ENCODE measurements at places on chromosomes 5 and 9.
A peak's percentile ranks its signal among the peaks of the same experiment; 100 is the strongest.

- no peaks in the 10 kb centered on the region for H3K27me3 ChIP-seq
- H3K36me3 ChIP-seq = no peaks in the 10 kb centered on the region
- no peak overlapping the region for H3K27ac ChIP-seq
- DNase-seq = no peak
- no peaks in the 10 kb centered on the region for H3K4me1 ChIP-seq
Observed at GRCh38 chr9:91500509-91501014, 76.9 kb upstream of the NFIL3 start.

DNA sequence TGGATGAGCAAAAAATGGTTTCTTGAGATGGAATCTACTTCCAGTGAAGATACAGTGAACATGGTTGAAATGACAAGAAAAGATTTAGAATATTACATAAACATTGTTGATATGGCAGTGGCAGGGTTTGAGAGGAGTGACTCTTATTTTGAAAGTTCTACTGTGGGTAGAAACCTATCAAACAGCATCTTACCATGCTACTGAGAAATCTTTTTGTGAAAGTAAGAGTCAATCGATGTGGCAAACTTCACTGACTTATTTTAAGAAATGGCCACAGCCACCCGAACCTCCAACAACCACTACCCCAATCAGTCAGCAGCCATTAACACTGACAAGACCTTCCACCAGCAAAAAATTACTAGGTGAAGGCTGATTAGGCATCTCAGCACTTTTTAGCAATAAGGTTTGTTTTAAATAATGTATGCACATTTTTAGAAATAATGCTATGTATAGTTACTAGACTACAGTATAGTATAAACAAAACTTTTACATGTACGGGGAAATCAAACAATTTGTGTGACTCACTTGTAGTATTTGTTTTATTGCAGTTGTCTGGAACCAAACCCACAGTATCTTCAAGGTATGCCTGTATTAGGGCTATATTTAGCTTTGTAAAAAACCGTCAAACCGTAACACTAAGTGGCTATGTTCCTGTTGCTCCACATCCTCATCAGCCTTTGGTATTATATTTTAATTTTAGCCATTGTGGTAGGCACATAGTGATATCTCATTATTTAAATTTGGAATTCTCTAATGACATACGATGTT is 30.6 kb upstream of the ADAMTS6 start:
- no peak overlapping the region for H3K4me3 ChIP-seq
- no peak overlapping the region for H3K27ac ChIP-seq
- DNase-seq = no peak
- H3K27me3 ChIP-seq = no peaks in the 10 kb centered on the region

DNA sequence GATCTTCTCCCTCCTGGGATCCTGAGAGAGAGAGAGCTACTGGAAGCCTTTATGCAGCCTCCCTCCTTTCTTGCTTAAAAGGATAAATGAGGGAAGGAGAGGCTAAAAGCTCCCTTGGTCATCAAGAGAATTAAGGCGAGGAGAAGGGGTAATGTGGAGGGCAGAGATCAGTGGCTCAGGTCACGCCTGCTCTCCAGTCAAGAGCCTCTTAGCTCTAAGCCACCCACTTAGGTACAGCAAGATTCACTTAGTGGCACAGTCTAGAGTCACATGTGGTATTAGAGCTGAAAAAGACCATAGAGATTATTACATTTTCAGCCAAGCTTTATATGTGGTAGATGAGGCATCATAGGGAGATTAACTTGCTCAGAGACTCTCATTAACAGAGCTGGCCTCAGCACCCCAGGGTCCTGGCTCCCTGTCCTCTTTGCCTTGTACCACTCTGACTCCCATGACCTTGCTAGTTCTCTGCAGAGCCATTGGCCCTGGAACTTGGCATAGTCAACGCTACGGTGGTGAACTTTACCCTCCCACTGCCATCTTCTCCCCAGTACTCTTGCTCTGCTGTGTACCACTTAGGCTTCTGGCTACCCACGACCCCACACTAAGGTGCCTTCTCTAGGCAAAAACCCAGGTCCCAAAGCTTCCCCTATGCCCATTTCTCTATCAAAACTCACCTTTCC is 37.6 kb downstream of the MFAP3 start:
- peaks cover 65% of the 10 kb centered on the region for H3K4me1 ChIP-seq
- no peak for DNase-seq
- H3K27me3 ChIP-seq = no peaks in the 10 kb centered on the region
- no peaks in the 10 kb centered on the region for H3K36me3 ChIP-seq
- peak overlapping the region; percentile 6 for H3K27ac ChIP-seq
- no peak overlapping the region for H3K4me3 ChIP-seq

DNA sequence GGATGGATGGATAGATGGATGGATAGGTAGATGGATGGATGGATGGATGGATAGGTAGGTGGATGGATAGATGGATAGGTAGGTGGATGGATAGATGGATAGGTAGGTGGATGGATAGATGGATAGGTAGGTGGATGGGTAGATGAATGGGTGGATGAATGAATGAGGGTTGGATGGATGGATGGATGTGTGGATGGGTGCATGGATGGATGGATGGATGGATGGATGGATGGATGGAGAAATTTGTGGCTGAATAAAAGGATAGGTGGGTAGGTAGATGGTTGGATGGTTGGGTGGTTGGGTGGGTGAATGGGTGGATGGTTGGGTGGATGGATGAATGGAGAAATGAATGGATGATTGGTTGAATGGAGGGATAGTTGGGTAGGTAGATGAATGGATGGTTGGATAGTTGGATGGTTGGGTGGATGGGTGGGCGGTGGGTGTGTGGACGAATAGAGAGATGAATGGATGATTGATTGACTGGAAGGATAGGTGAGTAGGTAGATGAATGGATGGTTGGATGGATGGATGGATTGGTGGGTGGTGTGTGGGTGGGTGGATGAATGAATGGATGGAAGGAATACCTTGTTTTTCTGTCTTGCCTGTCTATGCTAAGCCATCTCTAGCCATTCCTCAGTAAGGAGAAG is 71.0 kb upstream of the ASS1 start:
- H3K4me1 ChIP-seq = peaks cover 1% of the 10 kb centered on the region
- DNase-seq = no peak
- no peaks in the 10 kb centered on the region for H3K36me3 ChIP-seq
- no peaks in the 10 kb centered on the region for H3K27me3 ChIP-seq
- H3K4me3 ChIP-seq = no peak overlapping the region

DNA sequence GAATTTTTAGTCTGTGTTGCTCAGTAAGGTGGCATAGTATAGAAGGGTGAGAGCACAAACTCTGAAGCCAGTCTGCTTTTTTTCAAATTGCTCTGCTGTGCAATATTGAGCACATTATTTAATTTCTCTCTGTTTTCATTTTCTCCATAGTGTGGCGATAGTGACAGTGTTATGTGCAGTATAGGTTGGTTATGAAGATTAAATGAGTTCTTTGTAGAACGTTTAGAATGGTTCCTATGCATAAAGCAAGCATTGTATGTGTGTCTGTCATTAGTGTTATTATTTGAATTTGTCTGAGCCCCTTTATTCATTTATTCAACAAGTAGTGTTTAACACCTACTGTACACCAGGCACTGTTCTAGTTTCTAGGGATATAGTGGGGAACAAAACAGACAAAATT is 9.2 kb downstream of the PRR16 start:
- no peaks in the 10 kb centered on the region for H3K36me3 ChIP-seq
- DNase-seq = no peak
- H3K4me3 ChIP-seq = no peak overlapping the region
- H3K27me3 ChIP-seq = peaks cover 5% of the 10 kb centered on the region
